ENCODE measurements at places on chromosomes 12 and 14.
A peak's percentile ranks its signal among the peaks of the same experiment; 100 is the strongest.

GRCh38 chr14:29109589-29109988 is 343.0 kb downstream of the FOXG1 start:
- DNase-seq, result no peak

- DNase-seq, result no peak
Observed at GRCh38 chr14:64229489-64229888, 64.7 kb downstream of the ESR2 start.

- no peak for DNase-seq
Observed at GRCh38 chr14:50051106-50051505, 65.3 kb downstream of the VCPKMT start.

DNA sequence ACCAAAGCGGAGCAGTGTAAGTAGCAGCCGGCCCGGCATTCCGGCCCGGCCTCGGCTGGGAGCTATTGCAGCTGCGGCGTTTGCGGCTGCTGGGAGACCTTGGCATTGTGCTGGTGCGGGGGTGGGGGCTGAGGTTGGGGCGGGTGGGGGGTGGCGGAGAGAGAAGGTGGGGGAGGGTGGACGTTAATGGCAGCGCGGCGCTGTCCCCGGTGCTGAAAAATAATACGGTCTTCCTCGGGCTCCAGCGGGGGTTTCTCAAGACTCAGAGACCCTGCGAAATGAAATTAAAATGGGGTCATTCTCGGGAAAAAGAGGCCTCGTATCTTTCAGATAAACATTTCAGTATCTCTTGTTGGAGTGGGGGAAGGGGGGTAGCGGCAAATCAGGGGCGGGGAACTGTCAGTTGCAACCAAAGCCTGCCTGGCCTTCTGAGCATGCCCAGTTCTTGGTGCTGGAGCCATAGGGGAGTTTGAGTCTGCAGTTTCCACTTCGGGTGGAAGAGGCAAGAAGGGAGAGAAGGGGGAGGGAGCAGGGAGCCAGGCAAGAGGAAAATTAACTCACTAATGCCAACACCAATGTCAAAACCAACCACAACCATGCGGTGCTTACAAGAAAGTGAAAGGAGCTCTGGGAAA is 414 bp downstream of the UNC79 start:
- no peak for DNase-seq

DNA sequence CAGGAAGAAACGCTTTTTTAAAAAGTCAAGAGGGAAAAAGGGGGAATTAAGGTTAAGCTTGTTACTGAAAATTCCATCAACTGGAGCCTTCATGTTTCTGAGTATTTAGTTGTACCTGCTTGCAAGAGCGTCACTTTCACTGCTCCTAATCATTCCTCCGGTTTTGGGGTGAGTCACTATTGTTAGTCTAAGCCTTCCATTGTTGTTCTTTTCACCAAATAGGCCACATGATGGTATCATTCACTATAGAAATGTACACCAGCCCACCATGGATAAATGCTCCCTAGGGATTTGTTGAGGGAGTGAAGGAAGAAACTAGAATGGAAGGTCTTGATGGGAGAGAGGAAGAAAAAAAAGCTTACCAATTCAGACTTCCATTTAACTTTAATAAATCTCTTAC is 3.0 kb downstream of the IL22 start:
- DNase-seq, result no peak

DNA sequence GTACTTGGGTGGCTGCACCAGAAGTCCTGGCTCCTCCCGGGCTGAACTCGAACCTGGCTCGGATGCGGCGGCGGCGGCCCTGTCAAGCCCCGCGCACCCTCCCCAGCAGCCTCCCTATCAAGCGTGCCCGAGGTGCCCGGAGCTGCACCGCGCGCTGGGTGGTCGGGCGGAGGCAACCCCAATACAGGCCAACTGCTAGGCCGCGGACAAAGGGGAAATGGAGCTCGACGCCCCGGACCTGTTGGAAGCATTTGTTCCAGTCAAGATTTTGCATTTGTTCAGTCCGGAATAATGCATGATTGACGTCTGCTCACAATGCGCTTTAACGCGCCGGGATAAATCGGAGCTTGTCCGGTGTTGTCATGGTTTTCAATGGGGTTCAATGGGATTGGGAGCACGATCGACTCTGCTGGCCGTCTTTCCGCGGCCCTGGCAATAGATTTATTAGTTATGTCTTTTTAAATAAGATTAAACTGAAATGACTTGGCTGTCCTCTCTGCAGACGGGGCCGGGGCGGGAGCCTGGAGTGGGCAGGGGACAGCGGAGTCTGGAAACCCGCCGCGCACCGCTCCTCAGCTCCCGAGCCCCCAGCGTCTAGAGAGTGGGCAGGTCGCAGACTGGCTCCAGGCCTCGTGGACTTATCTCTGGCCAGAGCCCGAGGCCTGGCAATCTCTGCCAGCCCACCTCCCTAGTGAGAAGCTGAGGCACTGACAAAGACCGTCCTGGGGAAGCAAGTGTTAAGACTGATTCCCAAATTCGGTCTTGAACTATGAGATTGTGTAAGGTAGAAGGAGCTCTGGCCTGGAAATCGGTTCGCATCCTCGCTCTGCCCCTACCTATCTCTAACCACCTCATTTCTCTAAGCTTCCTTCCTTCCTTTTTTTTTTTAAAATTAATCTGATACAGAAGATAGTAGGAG is 1.7 kb upstream of the NKX2-8 start:
- DNase-seq, result no peak

GRCh38 chr12:94516985-94517384 is 57.3 kb upstream of the CEP83 start:
- DNase-seq, result no peak

GRCh38 chr14:77848031-77848430 is 48.1 kb downstream of the ADCK1 start:
- DNase-seq, result no peak

- no peak for DNase-seq
Observed at GRCh38 chr12:78473136-78473535, 391.4 kb upstream of the SYT1 start.

DNA sequence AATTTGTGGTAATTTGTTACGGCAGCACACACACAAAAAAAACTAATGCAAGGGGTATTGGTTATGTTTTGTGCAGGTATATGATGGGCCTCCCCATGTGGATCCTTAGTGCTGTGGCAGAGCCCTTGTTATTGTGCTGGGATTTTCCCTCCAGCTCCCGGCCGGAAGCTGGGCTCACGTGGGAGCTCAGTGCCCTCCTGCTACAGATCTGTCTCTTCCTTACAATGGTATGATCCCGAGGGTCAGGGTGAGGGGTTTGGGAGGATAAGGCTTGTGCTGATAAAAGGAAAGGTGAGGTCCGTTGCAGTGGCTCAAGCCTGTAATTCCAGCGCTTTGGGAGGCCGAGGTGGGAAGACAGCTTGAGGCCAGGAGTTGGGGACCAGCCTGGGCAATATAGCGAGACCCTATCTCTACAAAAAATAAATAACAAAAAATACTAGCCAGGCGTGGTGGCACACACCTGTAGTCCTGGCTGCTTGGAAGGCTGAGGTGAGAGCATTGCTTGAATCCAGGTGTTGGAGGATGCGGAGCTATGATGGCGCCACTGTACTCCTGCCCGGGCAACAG is 861 bp upstream of the SLC48A1 start:
- no peak for DNase-seq

- no peak for DNase-seq
Observed at GRCh38 chr14:72308967-72309485, 376.8 kb downstream of the RGS6 start.

- DNase-seq, result no peak
Observed at GRCh38 chr12:91857813-91858542, 287.7 kb downstream of the BTG1 start.

DNA sequence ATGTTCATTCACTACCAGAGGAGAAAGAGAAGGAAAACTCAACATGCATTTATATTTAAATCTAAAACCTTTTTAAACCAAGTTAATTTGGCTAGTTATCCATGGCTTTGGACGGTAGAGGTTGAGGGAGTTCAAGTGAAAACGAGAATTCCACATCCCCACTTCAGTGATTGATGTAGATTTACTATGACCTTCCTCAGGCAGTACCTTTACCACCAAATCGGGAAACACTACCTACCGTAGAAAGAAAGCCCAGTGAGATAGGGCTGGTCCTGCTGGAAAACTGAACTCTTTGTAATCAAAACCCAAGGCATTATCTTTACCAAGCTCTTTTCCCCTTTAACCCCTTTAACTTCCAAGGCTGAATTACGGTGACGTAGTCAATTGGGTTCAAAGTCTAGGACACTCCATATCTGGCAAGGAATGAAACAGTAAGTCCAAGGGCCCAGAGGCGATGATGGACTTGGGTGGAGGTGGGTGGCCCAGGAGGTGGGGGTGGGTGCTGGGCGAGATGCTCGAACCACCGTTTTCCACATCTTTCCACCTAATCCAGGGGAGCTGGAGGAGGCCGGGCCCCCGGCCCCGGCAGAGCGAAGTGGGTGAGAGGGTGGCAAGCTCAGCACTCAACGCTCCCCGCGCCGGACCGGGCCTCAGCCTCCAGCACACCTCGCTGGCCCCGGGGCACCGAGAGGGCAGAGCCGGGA is 618 bp downstream of the SEC23A start:
- no peak for DNase-seq

DNA sequence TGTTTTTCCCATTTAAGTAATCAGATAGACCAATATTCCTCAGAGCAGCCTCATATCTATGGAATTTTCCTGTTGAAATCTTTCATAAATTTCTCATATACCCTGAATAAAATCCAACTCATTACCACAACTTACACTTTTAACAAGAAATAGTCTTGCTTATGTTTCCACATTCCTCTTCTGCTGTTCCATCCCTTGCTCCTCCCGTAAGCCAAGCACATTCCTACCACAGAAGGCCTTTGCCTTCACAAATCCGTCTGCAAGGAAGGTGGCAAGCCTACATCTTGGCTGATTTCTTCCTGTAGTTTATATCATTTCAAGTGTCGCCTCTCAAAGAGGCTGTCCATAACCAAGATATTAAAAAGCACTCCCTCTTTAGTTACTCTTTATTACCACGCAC is 127.7 kb downstream of the C12orf50 start:
- DNase-seq, result no peak

DNA sequence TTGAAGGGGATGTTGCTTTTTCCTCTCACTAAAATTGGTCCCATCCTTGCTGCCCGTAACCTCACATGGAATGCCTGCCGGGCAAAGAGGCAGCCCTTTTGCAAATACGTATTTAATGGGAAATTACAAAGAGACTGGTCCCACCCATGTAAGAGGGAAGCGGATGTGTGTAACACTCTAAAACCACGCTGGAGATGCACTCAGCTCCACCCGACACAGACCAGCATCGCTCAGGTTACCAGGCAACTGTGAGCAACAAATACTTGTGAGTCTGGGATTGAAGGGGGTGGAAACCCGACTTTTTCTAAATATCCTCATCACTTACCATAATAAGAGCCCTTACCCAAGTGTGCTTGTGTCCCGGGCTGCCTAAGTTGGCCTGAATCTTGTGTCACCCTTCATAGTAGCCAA is 47.7 kb downstream of the ELK3 start:
- DNase-seq, result peak; percentile 87

DNA sequence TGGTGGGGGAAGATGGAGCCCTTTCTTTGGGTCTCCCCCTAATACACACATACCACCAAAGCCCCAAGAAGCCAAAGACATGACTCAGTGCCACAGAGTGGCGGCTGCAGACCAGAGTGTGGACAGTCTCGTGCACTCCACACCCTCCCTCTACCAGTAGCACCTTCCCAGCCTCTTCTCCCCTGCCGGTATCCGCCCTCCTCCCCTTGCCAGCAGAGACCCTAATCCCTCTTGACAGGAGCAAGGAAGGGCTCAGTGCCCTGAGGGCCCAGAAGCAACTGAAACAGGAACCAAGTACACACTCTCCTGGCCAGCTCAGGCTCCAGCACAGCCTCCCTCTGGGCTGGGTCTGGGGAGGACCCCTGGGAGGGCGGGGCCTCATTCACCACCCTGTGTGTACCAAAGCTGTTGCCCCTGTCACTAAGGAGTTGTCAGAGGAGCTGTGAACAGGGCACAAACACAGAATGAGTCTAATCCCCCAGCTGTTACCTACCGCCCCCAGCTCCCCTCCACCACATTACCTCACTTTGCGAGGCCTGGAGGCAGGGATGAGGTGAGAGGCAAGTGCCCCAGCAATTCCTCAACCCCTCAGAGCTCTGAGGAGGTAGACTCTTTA is 8.2 kb downstream of the SPRYD3 start:
- no peak for DNase-seq

DNA sequence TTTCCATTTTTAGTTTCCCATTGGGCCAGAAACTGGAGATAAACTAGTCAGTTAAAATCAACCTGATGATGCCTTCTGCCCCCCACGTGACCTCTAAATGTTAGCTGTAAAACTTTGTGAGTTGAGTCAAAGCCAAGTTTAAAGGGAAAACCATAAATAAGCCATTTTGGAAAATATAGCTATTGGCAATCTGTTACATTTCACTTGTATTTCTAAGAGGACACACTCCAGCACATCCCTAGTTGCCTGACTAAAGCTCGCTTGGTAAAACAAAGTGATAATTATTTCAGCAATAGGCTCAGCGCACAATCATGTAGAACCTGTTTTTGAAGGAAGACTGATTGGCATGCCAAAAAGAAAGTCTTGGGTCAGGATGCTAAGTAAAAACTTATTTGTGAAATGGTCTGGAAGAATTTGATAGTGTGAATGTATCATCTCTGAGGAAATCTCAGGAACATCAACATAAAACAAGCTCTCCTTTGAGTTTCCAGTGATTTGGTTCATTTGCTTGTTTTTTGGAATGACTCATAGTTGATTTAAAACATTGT is 49.2 kb upstream of the AEBP2 start:
- no peak for DNase-seq

DNA sequence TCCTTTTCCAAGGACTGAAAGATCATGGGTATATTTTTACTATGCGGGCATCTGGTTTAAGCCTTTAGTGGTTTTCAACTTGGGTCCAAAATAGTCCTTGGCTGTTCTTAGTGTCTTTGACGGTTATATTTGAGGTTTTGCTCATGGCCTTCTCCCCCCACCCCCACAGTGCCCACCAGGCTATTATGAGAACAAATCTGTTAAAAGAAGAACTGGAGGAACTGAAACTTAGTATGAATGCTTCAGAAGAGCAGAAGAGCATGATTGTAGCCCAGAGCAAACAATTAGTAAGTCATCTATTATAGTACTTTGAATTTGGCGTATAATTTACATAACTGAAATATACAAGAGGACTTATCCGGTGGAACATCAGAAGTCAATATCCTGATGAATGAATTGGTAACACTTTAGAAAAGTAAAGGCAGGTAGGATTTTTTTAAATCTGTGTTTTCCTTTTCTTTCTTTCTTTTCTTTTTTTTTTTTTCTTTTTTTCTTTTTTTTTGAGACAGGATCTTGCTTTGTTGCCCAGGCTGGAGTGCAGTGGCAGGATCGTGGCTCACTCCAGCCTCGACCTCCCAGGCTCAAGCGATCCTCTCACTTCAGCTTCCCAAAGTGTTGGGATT is 71.8 kb upstream of the BCAT1 start:
- DNase-seq, result no peak

DNA sequence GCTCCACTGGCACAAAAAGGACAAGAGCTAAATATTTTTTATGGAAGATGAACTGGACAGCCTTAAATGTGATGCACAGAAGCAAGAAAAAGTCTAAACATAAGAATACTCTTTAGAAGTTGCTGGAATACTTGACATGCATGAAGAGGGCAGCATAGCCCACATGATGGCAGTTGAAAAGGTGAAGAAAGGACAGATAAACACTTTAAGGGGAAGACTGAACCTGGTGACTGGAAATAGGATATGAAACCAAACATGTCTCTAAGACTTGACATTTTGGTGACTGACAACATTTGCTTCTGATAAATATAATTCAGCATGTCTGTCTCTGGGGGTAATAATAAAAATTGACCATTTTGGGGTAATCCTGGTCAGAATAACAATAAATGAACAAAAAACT is 273.1 kb downstream of the CCDC91 start:
- no peak for DNase-seq

GRCh38 chr12:85394809-85395208 is 114.8 kb downstream of the ALX1 start:
- no peak for DNase-seq
